Glutamatergic neuron (in vitro differentiated cells): ENCODE measurements at places on chromosomes 7 and 10. TPM values are rescaled to one million over a fixed set of nuclear protein-coding genes. Genes with fewer than 3 reads are reported as not detected.

DNA sequence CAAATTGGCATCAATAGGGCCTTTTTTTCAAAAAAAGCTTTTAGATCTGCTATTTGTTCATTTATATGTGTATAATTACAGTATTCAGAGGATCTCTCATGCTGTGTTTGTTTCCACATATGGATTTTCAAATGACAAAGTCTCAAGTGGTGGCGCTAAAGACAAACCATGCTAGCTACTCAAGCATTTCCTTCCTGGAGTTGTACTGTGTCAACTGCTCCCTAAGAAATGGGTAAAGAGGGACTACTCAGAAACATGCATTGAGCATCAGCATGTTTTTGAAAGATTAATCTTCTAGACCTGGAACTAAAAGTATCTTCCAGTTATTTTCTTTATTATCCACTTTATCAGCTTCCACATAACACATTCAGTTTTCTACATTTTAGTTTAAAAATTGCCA is 12.7 kb downstream of the CNTNAP2 start:
- no peaks in the 10 kb centered on the region for H3K36me3 ChIP-seq
- DNase-seq = no peak
- no peak overlapping the region for H3K27ac ChIP-seq
- H3K4me1 ChIP-seq = no peaks in the 10 kb centered on the region
- H3K27me3 ChIP-seq = no peaks in the 10 kb centered on the region

DNA sequence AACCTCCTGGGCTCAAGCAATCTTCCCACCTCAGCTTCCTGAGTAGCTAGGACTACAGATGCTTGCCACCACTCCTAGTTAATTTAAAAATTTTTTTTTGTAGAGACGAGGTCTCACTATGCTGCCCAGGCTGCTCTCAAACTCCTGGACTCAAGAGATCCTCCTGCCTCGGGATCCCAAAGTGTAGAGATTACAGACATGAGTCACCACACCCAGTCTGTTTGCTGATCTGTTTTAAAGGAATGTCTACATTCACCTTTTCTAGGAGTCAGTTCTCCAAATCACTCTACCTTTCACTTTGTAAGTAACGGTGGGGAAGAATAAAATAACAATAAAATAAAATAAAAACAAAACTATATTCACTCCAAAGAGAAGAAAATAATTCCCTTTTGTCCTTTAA is 86.6 kb upstream of the AGBL3 start:
- no peak overlapping the region for H3K4me3 ChIP-seq
- no peak for DNase-seq
- peak overlapping the region; percentile 48 for H3K27ac ChIP-seq
- peaks cover 3% of the 10 kb centered on the region for H3K27me3 ChIP-seq

GRCh38 chr7:71775648-71776047 is 636.5 kb downstream of the CALN1 start:
- peaks cover 3% of the 10 kb centered on the region for H3K27me3 ChIP-seq
- H3K4me1 ChIP-seq = peaks cover 3% of the 10 kb centered on the region
- H3K4me3 ChIP-seq = no peak overlapping the region
- no peak overlapping the region for H3K27ac ChIP-seq
- no peak for DNase-seq

DNA sequence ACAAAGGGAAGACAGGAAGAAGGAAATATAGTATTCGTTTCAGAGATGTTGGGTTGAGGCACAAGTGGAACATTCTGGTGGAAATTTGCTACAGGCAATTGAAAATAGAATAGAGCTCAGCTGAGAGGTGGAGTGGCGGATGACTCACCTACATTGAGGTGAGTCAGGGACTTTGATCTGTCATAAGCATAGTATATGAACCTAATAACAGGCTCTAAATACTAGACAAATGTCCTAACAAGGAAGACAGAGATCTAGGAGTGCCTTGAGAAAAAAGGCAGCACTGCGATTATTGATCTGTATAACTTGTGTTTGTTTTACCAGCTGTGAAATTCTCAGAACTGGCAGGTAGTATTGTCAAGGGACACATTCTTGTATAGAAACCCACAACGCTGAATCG is 907 bp upstream of the IFRD1 start:
- peaks cover 9% of the 10 kb centered on the region for H3K27me3 ChIP-seq
- H3K36me3 ChIP-seq = no peaks in the 10 kb centered on the region

DNA sequence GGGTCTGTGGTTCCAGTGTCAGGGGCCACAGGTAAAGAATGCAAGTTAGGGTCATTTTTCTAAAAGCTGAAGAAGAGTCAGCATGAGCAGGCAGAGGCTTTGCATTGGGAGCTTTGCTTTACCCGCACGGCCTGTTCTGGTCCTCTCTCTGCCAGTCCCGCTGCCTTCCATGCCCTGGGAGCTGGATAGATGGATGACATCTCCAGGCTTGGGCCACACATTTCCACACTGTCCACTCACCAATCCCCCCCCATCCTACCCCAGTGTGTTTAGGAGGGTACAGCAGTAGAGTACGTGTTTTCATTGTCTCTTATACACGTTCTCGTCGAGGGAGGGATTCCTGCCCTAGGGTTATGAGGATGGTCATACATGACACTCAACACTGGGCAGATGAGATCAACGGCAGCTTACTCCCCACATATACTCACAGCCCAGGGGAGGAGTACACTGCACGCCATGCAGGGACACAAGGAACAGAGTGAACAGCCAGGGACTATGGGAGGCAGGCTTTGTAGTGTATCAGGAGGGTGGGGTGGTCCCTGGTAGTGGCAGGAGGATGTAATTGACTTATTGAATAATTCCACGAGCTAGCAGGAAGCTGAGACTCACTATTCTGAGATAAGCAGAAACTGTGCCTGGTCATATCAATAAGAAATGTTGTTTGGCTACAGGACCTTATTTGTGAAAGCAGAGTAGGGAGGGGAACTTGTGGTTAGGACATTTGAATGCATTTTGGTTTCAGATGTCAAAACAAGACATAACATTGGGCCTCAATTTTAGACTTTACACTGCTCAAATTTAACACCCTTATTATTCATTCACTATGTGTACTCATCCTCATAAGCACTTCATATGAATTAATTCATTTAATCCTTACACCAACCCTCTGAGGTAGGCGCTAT is 36.6 kb downstream of the PLPP4 start:
- no peak for DNase-seq
- peaks cover 11% of the 10 kb centered on the region for H3K4me1 ChIP-seq

DNA sequence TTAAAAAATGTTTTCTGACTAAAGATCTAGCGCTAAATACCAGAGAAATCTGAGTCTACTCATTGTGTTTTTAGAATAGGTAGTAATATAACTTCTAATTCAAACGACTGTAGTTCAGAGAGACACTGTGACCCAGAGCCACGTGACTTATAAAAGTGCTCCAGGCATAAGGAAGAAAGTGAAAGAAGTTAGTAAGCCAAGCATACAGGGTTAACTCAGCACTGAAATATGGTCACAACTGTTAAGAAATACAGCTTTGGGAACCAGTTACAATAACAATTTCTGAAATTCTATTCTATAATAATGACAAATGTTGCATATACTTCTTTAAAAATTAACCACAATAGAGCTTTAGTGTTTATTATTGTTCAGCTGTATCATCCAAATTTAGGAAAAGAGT is 119.1 kb downstream of the TFEC start:
- H3K27ac ChIP-seq = no peak overlapping the region
- no peaks in the 10 kb centered on the region for H3K36me3 ChIP-seq
- H3K27me3 ChIP-seq = no peaks in the 10 kb centered on the region
- no peak overlapping the region for H3K4me3 ChIP-seq
- H3K4me1 ChIP-seq = no peaks in the 10 kb centered on the region
- no peak for DNase-seq

- peaks cover 4% of the 10 kb centered on the region for H3K27me3 ChIP-seq
- H3K4me1 ChIP-seq = peaks cover 15% of the 10 kb centered on the region
- H3K4me3 ChIP-seq = no peak overlapping the region
- no peak for DNase-seq
- no peaks in the 10 kb centered on the region for H3K36me3 ChIP-seq
These were observed 1.3 kb upstream of the NAPEPLD start for GRCh38 chr7:103150192-103150591.

- no peaks in the 10 kb centered on the region for H3K4me1 ChIP-seq
- H3K27me3 ChIP-seq = no peaks in the 10 kb centered on the region
- no peak for DNase-seq
- no peak overlapping the region for H3K27ac ChIP-seq
- H3K4me3 ChIP-seq = no peak overlapping the region
These were observed 202.6 kb downstream of the C7orf25 start for GRCh38 chr7:42709284-42709683.

The PRSS2 gene
- total RNA-seq = not detected

DNA sequence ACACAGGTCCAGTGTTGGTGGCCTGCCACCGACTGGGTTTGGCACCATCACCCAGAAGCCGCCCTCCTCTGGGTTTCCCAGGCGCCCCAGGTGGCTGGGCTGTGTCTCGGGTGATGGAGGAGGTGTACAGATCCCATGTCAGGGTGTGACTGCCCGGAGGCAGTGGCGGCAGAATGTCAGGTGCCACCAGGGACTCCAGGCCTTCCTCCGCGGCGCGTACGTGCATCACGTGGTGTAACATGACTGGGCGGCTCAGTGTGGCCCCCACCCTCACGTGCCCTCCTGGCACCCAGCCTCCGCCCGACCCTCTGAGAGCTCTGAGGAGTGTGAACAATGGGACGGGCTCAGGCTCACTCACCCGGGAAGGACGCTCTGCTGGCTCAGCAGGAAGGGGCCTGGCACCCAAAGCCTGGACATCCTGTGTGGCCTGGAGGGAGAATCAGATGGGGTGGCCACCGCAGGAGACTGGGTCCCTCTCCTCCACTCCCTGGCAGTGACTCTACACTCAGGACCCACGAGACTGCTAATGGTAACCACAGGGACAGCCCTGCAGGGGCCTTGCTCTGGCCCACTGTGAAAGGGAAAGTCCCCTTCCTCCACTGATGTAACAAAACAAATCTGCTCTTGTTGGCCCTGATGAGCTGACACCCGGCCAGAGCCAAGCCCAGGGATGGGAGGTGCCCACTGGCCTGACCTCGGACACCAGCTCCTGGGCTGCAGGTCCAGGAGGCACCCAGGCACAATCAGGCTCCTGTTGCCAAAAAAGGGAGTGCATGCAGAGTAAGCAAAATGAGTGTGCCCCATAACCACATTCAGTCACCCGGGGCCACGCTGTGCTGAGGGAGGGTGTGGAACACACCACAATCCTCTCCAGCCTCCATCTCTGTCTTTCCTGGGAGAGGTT is 164.8 kb downstream of the PRKAG2 start:
- no peak for DNase-seq
- H3K4me1 ChIP-seq = no peaks in the 10 kb centered on the region
- no peaks in the 10 kb centered on the region for H3K36me3 ChIP-seq
- peaks cover 4% of the 10 kb centered on the region for H3K27me3 ChIP-seq
- H3K27ac ChIP-seq = no peak overlapping the region

The GDF10 gene
- not detected for total RNA-seq

GRCh38 chr10:61760943-61761824 is 98.5 kb downstream of the CABCOCO1 start:
- no peaks in the 10 kb centered on the region for H3K4me1 ChIP-seq
- H3K27me3 ChIP-seq = no peaks in the 10 kb centered on the region
- H3K4me3 ChIP-seq = no peak overlapping the region
- no peak overlapping the region for H3K27ac ChIP-seq
- no peaks in the 10 kb centered on the region for H3K36me3 ChIP-seq
- DNase-seq = no peak

- no peak for DNase-seq
- H3K4me1 ChIP-seq = peaks cover 7% of the 10 kb centered on the region
- H3K36me3 ChIP-seq = peaks cover 6% of the 10 kb centered on the region
- H3K27ac ChIP-seq = no peak overlapping the region
These were observed 534.3 kb downstream of the PTPRN2 start for GRCh38 chr7:158053183-158053915.

The SFTPA1 gene
- not detected for total RNA-seq

GRCh38 chr7:16564909-16565426 is 38.3 kb downstream of the LRRC72 start:
- peaks cover 7% of the 10 kb centered on the region for H3K4me1 ChIP-seq
- H3K27ac ChIP-seq = no peak overlapping the region
- H3K36me3 ChIP-seq = no peaks in the 10 kb centered on the region
- DNase-seq = no peak

The CLCN1 gene
- total RNA-seq = 0.56 TPM
